ENCODE measurements at places on chromosomes 1 and 21.

DNA sequence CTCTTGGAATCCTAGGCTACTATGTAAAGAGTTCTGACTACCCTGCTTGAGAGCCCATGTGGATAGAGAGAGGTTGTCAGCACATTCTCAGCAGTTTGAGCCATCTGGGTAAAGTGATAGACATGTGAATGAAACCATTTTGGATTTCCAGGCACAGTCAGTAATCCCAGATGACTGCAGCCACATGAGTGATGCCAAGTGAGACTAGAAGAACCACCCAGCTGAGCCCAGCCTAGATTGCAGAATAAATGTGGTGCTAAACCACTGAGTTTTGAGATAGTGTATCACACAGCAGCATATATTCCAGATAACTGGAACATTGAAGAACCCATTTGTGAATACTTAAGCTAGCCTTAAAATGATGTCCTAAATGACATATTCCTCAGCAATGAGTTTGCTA is 166.2 kb downstream of the ATP6V1G3 start:
- DNase-seq, result no peak

DNA sequence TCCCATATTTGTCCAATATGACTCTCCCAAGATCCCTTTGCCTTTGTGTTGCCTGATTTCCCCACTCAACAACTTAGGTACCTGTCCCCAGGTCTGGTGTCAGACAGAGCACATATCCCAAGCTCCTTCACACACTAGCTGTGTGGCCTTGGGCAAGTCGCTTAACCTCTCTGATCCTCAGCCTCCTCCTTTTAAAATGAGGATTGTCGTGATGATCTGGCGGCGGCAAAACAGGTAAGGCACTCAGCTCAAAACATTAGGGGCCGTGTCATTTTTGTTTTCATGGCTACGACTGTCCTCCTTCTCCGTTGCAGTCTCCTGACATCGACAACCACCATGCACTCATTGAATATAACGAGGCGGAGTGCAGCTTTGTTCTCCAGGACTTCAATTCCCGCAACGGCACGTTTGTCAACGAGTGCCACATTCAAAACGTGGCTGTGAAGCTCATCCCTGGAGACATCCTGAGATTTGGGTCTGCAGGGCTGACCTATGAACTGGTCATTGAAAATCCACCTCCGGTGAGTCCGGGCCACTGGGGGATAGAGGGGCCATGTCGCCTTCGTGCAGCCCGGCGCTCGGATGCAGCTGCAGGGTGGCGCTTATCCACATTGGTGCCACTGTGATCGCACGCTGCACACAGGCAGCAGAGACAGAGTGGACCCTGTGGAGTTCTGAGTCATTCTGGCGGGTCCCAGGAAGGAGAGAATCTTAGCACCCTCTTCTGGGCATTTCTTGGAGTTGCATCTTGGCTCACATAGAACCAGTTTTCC is 25.2 kb downstream of the FHAD1 start:
- DNase-seq, result peak; percentile 83

- no peak for DNase-seq
Measured at GRCh38 chr1:155649676-155650075, 38.9 kb downstream of the YY1AP1 start.

GRCh38 chr1:84406346-84406861 is 8.1 kb downstream of the DNASE2B start:
- DNase-seq, result no peak

DNA sequence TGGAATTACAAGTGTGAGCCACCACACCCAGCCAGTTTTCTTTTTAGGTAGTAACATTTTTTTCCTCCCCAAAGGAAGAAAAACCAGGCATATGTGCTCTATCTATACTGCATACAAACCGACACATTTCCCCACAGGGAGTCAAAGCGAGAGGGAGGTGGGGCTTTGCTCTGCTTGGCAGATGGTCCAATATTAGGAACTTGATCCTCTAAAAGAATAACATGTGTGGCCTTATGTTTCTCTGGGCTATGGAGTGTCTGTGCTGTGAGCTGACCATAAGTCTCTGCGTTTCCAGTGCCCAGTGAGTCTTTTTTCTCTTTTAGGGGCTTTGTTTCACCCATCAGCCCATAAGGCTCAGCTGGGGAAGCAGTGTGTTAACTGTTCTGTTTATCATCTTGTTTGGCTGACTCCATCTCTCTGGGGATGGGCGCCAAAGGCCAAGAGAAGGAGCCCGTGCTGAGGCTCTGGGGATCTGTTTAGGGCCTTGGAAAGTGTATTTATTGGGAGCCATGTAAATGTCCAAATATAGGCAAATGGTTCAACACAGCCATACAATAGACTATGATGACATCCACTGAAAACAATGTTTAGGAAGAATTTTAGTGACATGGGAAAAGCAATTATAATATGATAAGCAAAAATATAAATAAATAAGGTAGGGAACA is 20.2 kb downstream of the LMOD1 start:
- no peak for DNase-seq

DNA sequence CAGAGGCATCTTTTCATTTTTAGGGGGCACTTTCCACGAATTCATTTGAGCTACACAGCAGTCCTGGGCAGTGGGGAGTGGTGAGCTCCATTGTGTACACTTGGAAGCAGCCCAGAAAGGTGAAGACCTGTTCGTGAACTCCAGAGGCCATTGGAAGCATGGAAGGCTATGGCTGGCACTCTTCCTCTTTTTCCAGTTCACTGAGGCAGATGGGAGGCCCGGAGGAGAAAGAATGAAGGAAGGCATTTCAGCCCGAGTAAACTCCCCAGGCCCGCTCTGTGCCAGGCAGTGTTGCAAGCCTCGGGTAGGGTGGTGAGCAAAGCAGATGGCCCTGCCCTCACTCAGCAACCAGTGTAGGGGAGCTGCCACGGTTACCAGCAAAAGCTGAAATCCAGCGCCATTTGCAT is 673 bp upstream of the DHCR24 start:
- no peak for DNase-seq

DNA sequence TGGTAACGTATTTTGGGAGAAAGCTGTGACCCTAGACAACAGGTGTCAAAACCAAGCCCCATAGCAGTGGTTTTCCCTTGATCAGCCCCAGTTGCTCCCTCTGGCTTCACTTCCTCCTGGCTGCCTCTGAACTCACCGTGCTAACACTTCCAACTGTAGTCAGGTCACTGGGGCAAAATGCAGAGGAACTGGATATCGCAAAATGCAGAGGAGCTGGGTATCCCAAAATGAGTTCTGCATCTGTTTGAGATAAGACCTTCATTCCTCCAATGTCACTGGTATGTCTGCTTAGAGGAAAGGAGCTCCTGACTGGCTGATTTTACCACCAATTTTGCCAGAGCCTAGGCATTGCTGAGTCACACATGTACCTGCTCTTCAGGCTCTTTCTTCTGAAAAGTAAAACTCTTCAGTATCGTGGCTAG is 19.6 kb upstream of the TACSTD2 start:
- DNase-seq, result no peak

GRCh38 chr1:8351693-8352470 is 34.0 kb downstream of the SLC45A1 start:
- DNase-seq, result no peak

- no peak for DNase-seq
Measured at GRCh38 chr1:171636141-171636540, 14.1 kb downstream of the MYOCOS start.

- no peak for DNase-seq
Measured at GRCh38 chr1:58804853-58805565, 21.2 kb upstream of the JUN start.
